CD4-positive, CD25-positive, alpha-beta regulatory T cell (primary cell): ENCODE measurements at places on chromosomes 3 and 15.

DNA sequence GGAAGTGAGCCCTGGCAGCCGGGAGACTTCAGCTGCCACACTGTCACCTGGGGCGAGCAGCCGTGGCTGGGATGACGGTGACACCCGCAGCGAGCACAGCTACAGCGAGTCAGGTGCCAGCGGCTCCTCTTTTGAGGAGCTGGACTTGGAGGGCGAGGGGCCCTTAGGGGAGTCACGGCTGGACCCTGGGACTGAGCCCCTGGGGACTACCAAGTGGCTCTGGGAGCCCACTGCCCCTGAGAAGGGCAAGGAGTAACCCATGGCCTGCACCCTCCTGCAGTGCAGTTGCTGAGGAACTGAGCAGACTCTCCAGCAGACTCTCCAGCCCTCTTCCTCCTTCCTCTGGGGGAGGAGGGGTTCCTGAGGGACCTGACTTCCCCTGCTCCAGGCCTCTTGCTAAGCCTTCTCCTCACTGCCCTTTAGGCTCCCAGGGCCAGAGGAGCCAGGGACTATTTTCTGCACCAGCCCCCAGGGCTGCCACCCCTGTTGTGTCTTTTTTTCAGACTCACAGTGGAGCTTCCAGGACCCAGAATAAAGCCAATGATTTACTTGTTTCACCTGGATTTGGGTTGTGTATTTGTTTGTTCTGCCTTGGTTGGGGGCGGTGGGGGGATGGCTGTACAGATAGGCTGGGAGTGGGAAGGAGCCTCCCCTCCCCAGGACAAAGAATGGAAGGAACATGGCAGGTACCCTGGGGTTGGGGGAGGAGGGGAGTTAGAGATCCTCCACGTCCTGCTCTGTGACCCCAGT is 2.9 kb upstream of the GRM2 start:
- DNase-seq = no peak

DNA sequence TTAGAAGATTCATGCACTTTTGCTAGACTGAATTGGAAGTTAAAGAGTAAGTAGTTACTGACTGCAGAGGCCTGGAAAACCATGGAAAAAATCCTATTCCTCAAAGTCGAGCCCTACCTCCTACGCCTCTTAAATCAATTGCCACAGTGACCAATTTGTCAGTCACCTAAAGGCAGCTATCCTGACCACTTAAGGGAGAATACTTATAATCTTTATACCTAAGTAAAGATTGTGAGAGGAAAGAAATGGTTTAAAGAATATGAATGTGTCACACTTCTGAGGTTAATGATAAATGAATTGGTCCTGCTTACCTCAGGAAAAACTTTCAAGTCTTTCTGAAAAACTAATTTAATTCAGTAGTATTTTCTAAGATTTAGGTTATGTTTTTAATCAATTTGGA is 42.6 kb downstream of the AGTR1 start:
- DNase-seq = no peak

DNA sequence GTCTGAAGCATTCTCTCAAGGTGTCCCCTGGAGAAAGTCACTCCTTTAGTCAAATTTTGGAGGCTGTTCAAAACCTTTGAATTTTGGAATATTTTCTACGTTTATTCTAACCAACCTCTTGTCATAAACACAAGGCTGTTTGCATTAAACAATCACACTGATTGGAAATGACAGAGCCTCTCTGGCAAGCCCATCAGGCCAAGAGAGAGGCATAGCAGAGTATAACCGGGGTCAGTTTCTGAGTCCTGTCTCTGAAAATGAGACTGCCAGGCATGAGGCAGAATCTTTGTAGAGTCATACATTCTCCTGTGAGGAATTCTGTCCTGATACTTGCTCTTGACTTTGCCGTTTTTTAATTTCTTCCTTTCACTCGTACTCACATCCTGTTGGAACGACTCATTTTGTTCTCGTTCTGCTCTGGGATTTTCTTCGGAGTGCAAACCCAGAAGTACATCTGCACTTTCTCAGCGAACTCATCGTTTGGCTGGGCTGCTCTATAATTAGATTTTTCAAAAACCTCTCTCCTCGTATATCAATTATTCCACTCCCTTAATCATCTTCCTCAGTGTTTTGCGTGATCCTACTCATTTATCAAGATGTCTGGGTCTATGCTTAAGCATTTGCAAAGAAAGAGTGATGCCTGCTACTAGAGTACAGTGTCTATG is 114.2 kb downstream of the AGBL1 start:
- DNase-seq = no peak

- no peak for DNase-seq
These were observed 57.2 kb downstream of the XXYLT1 start for GRCh38 chr3:195213639-195214315.

GRCh38 chr15:92715758-92716157 is 60.2 kb upstream of the FAM174B start:
- DNase-seq = no peak

GRCh38 chr3:110332629-110333028 is 739.0 kb upstream of the NECTIN3 start:
- DNase-seq = no peak

GRCh38 chr3:43638594-43639447 is 17.0 kb upstream of the ANO10 start:
- DNase-seq = peak; percentile 4

GRCh38 chr15:73569361-73569760 is 63.8 kb downstream of the NPTN start:
- DNase-seq = no peak

DNA sequence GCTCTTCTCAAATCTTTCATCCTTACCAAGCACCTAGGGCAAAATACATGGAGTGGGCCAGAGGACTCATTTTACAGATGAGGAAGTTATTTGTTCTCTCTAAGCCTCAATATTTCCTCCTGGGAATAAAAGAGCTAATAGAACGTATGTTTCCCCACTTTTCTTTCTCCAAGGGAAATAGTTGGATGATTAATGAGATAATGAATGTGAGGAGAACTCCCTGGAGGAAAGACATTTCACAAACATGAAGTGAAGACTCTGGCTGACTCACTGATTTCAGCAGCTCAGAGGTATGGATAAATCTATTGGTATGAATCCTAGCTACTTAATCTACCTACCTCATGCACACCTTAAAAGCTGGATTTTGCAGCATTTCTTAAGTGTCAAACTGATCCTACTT is 98.4 kb downstream of the ECT2 start:
- DNase-seq = no peak

GRCh38 chr15:35827141-35827540 is 281.2 kb upstream of the DPH6 start:
- no peak for DNase-seq

- no peak for DNase-seq
These were observed 35.3 kb downstream of the TSPAN3 start for GRCh38 chr15:77035584-77035983.

GRCh38 chr15:67248011-67248505 is 6.4 kb downstream of the AAGAB start:
- DNase-seq = no peak

- DNase-seq = no peak
These were observed 84.4 kb downstream of the RFTN1 start for GRCh38 chr3:16429086-16429485.

- no peak for DNase-seq
These were observed 36.4 kb downstream of the TAMM41 start for GRCh38 chr3:11810276-11810675.

GRCh38 chr3:190699776-190700175 is 162.7 kb downstream of the GMNC start:
- no peak for DNase-seq

DNA sequence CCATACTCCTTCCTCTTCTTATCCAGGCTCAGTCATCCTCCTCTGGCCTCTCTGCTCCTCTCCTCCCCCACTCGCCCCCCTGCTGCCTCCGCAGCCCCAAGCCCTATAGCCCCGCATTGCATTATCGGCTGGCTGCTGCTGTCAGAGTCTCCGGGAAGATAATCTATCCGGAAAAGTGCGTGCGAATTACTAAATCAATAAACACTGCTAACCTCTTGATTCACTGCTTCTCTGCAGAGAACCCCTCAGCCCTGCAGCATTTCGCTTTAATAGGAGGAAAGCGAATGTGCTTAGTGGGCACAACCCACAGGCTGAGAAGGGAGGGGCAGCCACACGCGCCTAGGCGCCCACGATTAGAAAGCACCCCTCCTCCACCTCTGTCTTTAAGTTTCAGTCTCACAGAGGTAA is 167.6 kb downstream of the ABHD5 start:
- no peak for DNase-seq

GRCh38 chr3:173538410-173538809 is 140.9 kb downstream of the NLGN1 start:
- no peak for DNase-seq

DNA sequence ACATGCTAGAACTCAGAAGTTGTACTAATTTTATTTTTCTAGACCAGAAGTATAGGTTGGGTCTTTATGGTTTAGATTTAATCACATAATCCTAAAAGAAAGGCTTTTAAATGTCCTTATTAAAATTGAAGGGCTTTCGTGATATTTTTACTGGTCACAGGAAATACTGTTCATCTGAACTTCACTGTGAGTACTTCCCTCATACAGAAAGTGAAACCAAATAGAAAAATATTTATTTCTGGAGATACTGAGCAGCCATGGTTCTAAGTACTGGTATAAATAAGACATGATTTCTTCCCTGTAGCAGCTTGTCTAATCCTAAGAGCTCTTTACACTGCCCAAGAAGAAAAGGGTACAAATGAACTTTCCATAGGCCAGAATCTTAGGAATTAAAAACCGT is 2.0 kb downstream of the SNRK start:
- peak; percentile 55 for DNase-seq

GRCh38 chr3:157589211-157589610 is 86.0 kb upstream of the VEPH1 start:
- no peak for DNase-seq

DNA sequence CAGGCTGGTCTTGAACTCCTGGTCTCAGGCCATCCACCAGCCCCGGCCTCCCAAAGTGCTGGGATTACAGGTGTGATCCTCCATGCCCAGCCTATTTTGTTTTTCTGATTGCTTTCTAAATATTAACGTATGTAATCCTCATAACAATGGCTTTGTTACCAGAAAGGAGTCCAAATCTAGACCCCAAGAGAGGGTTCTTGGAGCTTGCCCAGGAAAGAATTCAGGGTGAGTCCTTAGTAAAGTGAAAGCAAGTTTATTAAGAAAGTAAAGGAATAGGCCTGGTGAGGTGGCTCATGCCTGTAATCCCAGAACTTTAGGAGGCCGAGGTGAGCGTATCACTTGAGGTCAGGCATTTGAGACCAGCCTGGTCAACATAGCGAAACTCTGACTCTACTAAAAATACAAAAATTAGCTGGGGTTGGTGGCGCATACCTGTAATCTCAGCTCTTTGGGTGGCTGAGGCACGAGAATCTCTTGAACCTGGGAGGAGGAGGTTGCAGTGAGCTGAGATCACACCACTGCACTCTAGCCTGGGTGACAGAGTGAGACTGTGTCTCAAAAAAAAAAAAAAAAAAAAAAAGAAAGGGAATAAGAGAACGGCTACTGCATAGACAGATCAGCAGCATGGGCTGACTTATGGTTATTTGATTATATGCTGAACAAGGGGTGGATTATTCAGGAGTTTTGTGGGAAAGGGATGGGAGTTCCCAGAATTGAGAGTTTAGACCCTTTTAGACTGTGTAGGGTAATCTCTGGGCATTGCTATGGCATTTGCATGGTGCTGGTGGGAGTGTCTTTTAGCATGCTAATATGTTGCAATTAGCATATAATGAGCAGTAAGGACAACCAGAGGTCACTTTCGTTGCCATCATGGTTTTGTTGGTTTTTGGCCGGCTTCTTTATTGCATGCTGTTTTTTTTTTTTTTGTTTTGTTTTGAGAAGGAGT is 36.1 kb downstream of the TYRO3 start:
- no peak for DNase-seq

DNA sequence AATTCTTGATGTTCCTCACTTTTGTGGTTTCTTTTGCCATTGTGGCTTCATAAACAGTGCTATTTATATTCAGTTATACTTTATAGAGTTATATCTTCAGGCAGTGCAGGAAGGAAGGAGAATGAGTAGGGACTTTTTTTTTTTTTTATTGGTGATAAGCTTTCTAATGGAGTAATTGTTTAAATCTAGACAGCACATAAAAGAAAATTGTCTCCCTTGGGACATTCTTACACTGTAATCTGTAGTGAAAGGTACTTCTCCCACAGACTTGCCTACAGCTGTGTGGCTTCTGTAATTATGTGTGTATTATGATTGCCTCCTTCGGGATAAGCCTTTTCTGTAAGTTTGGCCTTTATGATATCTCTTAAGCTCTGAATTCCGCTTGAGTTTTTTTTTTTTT is 41.6 kb downstream of the WDR76 start:
- no peak for DNase-seq

DNA sequence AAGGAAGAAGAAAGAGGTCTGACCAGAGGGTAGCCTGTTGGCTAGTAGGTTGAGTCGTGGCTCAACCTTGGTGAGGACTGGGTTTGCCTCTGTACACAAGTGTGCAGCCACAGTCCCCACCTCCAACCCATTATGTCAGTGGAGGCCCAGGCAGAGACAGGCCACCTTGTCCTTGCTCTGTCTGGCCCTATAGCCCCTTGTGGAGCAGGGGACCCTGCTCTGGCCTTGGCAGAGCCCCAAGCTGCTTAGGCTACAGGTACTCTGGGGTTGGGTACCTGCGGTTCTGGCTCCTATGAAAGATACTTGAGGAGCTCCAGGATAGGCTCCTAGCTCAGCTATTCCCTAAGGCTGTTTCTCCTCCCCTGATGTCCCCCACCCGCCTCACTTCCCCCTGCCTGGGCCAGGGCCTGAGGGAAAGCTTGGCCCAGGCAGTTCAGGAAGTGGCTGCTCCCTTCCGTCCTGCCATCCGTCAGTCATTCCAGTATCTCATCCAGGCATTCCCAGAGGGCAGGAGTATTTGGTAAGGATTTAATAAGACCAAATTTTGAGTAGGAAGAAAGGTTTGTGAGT is 44.0 kb downstream of the FGD5 start:
- DNase-seq = no peak

DNA sequence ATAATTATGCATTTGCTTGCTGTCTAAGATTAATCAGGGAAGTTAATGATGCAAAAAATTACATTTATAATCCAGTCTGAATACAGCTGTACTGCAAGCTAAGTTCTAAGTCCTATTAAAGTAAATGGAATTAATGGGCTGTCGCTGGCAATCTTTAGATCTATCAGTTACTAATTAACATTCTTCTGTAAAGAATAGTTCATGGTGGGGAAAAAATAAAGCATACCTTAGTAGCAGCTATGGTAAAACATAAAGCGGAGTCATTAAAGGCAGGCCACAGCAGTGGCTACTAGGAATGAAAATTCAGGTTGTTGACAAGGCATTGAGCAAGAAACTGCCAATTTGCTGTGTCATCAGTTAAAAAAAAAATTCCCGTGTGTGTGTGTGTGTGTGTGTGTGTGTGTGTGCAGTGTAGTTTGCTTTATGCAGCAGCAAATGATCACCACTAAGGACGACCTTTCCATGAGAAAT is 129.8 kb downstream of the ZNF385D start:
- no peak for DNase-seq
